ENCODE measurements at places on chromosomes 3 and 15.

GRCh38 chr3:195086885-195087284 lies 184.1 kb downstream of the XXYLT1 start:
- DNase-seq, result no peak

DNA sequence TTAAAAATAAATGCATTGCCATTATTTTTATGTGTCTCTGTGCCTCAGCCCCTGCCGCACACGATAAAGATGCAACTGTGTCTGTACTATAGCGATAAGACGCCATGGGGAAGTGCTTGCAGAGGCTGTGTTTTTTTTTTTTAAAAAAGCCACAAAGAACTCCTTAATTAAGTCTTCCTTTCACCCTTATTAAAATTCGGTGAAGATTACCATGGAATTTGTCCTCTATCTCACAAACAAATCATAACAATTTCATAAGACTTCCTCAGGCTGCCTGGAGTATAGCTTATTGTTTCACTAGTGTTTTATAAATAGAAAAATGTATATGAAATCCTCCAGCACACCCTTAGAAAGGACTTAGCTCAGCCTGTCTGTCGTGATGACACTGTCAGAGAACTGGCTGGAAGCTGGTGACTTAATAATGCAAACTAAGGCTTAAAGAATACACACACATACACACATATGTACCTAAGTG lies 374.8 kb upstream of the SLCO3A1 start:
- no peak for DNase-seq

- DNase-seq, result no peak
Observed at GRCh38 chr3:8451696-8452095, 49.9 kb upstream of the LMCD1 start.

GRCh38 chr3:177229791-177230190 lies 32.5 kb upstream of the TBL1XR1 start:
- DNase-seq, result no peak

GRCh38 chr15:65360506-65360905 lies 17.3 kb downstream of the IGDCC3 start:
- no peak for DNase-seq

DNA sequence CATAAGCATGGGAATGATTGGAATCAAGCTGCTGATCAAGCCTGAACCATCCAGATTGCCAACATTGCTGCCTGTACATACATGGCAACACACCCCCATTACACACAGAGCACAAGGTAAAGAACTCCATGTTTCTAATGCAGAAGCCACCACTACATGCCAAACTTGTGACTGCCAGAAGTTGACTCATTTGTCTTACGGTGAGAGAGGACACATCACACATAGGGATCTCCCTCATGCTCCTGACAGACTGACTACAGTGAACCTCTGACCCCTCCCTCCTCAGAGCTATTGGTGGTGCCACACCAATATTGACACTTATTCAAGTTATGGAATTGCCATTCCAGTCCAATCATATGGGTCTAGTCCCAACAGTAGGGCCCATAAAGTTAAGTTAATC lies 42.3 kb downstream of the EFHB start:
- no peak for DNase-seq

DNA sequence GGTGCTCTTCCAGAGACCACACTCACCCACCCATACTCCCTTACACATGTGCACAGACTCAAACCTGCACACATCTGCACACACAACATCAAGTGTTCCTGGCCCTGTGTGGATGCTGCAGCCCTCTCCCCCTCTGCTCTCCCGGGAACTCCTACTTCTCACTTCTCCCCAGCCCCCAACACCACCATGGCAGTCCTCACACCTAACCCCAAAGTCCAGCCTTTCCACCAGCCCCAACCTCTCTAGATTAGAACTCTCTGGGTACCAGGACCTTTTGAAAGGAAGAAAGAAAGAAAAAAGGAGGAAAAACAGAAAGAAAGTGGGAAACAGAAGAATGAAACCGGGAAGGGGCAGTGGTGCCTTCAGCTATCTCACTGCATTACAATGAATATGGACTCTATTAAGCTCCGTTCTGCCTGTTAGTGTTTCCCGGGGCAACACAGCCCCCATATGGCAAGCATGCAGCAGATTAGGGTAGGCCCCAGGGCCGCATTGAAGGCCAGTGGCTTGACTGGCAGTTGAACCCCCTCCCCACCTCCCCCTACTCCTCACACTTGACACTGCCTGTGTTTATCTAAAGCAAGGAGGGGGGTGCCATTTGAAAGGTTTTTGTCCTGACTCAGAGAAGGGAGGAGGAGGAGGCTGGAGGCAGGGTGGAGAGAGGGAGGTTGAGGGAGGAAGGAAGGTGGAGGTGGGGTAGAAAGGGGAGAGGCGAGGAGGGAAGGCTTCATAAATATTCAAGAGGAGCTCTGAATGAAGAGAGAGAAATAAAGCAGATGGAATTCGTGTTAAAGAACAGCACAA lies 30.1 kb downstream of the BOC start:
- no peak for DNase-seq

DNA sequence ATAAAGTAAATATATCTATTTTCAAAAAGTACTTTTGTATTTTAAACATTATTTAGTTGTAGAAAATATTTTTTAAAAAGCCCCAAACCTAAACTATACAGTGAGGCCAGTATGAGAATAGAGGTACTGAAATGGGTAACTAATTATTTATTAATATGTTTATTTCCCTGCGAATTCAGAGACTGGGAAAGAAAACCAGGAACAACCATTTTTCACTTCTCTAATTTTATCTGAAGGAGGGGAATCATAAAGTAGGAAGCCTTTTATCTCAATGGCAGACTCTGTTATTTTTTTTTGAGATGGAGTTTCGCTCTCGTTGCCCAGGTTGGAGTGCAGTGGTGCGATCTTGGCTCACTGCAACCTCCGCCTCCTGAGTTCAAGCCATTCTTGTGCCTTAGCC lies 63.6 kb upstream of the TRAK1 start:
- DNase-seq, result no peak

DNA sequence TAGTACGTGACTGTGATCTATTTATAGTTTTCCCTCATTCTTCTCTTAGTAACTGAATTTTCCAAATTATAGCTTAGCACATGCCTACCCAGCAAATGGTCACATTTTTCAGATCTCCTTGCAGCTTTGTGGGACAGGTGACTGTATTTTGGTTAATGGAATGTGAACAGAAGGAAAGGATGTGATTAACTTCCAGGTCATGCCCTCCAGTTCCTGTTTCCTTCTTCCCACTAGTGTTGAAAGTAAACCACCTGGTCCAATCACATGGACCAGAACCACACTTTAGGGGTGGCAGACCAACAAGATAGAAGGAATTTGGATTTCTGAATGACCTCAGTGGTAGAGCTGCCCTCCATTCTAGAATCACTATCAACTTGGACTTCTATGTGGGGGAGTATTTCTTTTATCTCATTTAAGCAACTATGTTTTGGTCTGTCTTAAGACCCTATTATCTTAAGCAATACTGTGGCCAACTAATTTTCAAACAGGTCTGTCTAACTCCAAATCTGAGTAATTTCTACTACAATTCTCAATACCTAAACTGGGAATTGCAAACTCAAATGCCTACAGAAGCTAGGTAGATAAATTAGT lies 76.0 kb upstream of the TSC22D2 start:
- DNase-seq, result no peak

GRCh38 chr3:174355505-174355904 lies 503.6 kb upstream of the NAALADL2 start:
- DNase-seq, result no peak

GRCh38 chr3:186953011-186953487 lies 22.7 kb downstream of the ST6GAL1 start:
- peak; percentile 16 for DNase-seq

- no peak for DNase-seq
Observed at GRCh38 chr15:80789296-80789695, 10.1 kb downstream of the CEMIP start.

- peak; percentile 33 for DNase-seq
Observed at GRCh38 chr3:31448035-31448881, 84.5 kb upstream of the STT3B start.

GRCh38 chr3:138933981-138934691 lies 12.8 kb downstream of the FOXL2 start:
- DNase-seq, result no peak

Data from CD4-positive, alpha-beta T cell treated with Interleukin-6 at 100 ng/mL for 8 hours (primary cell).